Activated CD8-positive, alpha-beta memory T cell treated with anti-CD3 and anti-CD28 coated beads, Interleukin-2, amount 50 U/mL, for 48 hours (primary cell): ENCODE measurements at places on chromosomes 1 and 21.

- DNase-seq = peak; percentile 88
Observed at GRCh38 chr21:17612565-17613241, at the start of gene BTG3. BTG3 (minus strand) TSS chr21:17612901; CDS start chr21:17609144, 3,757 bp downstream.

- no peak for DNase-seq
Observed at GRCh38 chr1:212421165-212421564, 6.5 kb upstream of the PACC1 start.

DNA sequence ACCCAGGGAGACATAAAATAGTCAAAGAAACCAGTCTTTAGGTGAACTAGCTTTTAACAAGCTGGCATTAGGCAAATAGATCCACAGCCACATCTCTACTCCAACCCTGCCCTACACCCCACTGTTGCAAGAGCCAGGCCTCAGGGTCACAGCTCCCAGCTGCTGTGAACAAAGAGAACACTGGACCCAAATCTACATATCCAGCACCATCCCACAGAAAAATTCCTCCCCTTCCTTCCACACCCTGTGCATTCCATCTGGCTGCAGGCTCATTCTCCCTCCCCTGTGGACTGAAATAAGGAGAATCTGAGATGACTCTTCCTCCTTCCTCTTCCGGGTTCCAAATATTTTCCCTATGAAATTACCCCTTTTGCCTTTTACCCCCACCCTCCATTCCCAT is 23.2 kb downstream of the DLGAP3 start:
- DNase-seq = no peak

DNA sequence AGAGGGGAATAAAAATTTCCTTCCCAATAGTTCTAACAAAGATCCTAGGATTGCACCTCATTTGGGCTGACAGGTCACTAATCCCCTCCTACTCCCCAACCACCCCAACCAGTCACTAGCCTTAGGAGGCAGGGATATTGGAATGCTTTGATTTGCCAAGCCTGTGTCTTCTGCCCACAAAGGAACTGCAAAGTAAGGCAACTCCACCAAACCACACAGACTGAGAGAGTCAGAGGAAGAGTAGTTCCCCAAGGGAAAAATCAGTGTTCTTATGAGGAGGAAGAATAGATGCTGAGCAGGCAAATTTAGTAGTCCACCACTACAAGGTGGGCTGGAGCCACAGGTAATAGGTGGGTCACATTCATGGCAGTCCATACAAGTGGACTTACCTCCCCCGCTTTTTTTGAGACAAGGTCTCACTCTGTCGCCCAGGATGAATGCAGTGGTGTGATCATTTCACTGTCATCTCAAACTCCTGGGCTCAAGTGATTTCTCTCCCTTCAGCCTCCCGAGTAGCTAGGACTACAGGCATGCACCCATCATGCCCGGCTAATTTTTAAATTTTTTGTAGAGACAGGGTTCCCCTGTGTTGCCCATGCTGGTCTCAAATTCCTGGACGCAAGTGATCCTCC is 3.7 kb upstream of the TMEM39B start:
- DNase-seq = no peak

DNA sequence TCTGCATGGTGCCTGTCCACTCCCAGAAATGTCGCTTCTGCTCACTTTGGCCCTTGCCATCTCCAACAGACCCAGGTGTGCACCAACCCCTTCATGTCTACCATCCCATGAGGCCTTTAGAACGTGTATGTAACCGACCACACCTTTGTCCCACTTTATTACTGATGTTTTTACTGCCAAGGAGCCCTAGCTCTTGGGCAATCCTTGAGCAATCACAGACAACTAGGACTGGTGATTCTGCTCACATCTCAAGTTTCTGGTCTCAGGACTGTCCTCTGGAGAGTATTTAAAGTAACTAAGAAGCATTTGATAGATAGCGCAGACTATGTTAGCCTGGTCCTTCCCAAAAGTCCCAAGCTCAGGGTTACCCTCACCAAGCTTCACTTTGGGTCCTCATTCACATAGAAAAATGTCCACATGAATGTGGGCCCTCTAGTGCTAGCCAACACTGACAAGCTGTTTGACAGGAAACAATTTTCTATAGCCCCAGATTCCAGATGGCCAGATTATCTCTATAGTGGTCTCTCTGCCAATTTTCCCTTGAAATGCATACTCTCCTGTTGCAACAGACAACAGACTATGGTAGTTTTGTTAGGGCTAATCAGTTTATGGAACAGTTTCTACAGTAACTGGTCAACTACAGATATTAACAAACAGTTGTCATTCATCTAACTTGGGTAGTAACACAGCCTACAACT is 6.9 kb upstream of the TMEM81 start:
- no peak for DNase-seq

DNA sequence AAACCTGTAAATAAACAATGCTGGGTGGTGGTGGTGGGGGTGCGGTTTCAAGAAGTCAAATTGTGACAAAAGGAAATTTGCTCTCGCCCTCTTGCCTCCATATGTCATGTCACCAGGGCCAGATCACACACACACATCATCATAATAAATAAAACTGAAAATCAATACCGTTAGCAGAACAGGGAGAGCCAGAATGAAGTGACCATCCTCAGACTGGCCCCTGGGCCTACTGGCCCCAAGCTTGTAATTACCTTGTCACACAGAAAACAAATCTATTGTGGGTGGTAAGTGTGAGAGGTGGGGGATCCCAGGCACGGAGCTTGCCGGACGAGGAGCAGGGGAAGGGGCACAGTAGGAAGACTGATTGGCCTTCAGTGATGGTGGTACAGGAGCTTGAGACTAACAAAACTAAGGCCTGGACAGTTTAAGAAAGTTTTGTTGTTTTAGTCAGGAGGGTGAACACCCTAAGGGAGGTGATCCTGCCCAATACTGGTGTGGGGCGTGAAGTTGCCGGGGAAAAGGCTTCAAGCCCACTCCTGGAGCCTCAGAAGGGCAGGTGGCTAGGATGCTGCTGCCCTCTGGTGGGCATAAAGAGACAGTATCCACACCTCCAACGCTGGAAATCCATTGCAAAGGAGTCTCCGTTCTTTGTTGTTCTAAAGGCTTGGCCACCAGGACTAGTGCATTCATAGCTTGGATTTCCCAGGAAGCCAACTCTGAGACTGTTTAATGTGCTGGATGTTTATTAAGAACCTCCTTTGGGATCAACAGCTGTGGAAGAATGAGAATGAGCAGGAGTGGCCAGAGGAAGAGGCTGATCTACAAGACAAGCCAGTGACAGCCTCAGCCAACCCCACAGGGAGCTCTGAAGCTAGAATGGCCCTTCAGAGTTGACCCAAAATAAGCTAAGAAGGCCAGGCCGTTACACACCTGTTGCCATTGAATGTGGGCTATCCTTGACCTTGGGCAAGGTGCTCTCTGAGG is 8.1 kb upstream of the C1orf216 start:
- peak; percentile 60 for DNase-seq

DNA sequence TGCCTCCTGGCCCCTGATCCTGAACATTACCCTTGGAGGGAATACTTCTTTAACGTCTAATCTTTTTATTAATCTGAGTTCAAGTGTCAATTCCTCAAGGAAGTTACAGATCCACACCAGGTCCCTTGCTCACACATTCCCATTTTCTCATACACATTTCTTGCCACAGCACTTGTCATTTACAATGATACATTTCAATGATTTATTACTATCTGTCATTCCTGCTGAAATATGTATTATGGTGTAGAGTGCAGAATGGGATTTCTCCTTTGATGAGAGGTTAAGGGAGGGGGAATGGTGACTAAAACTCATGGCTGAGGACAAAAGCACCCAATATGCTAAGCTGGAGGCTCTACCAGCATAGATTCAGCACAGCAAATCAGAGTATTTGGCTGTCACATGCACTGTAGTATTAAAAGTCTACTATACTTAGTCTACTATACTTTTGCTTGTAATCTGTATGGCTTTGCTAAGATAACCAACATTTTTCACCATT is 982.5 kb downstream of the TTLL7 start:
- DNase-seq = no peak

GRCh38 chr1:230186003-230186863 is 119.2 kb downstream of the GALNT2 start:
- no peak for DNase-seq

- no peak for DNase-seq
Observed at GRCh38 chr1:20379075-20379474, 88.4 kb downstream of the VWA5B1 start.

DNA sequence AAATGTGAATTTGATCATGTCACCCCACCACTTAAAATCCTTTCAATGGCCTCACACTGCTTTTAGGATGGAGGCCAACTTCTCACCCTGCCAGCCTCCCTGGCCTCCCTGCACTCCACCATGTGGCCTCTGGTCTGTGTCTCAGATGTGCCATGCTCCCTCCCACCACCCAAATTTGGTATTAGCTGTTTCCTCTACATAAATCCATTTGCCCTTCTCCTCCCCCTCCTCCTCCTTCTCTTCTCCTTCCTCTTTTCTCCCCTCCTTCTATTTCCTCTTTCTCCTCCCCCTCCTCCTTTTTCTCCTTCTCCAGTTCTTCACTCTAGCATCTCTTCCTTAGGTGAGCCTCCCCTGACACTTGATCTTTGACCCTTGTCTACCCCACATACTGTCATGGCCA is 16.7 kb upstream of the GUCA2B start:
- DNase-seq = no peak

GRCh38 chr21:38621132-38621531 is 122.9 kb upstream of the ERG start:
- DNase-seq = no peak

- no peak for DNase-seq
Observed at GRCh38 chr1:3774276-3774945, 1.9 kb downstream of the SMIM1 start.

DNA sequence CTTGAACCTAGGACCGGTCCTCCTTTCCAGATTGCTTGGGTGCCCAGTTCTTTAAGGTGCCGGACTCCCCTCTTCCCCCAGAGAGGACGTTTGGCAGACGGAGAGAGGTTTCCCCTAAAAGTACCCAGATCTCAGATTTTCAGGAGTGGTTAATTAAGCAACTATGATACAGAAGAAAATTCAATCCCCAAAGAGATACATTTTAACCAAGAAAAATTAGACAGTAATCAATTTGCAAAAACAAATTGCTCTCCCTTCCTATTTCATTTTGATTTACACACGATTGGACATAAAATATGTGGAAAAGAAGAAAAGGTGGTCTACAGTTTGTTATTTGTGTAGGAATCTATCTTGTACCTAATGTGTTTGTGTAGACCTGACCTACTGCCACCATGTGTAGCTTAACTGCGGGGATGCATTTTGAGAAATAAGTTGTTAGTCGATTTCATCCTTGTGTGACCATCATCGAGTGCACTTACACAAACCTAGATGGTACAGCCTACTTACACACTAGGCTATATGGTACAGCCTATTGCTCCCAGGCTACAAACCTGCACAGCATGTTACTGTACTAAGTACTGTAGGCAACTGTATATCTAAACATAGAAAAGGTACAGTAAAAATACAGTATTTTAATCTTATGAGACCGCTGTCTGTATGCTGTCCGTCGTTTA is 755 bp downstream of the RPAP2 start:
- DNase-seq = no peak

GRCh38 chr1:186413319-186413718 is 37.7 kb downstream of the ODR4 start:
- no peak for DNase-seq

DNA sequence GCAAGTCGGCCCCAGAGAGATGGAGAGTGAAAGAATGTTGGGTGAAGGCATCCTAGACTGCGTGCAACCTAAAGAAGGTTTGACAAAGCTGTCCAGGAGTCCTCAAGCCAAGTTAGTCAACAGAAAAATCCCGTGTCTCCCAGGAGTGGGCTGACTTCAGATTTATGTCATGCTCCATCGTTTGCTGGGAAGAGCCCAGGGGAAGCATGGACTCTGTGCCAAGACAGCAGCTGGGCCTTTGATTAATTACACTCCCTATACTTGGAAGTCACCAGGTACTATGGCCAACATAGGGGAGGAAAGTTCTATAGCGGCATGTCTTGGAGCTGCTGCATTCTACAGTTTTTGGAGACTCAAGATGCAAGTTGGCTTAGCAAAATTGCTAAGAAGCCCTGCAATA is 247.4 kb downstream of the KAZN start:
- no peak for DNase-seq

GRCh38 chr1:230270185-230270558 is 156.0 kb downstream of the PGBD5 start:
- DNase-seq = no peak

GRCh38 chr1:74773582-74773981 is 40.6 kb downstream of the TYW3 start:
- no peak for DNase-seq

- DNase-seq = peak; percentile 58
Observed at GRCh38 chr1:172449585-172450523, 6.0 kb upstream of the PIGC start.

DNA sequence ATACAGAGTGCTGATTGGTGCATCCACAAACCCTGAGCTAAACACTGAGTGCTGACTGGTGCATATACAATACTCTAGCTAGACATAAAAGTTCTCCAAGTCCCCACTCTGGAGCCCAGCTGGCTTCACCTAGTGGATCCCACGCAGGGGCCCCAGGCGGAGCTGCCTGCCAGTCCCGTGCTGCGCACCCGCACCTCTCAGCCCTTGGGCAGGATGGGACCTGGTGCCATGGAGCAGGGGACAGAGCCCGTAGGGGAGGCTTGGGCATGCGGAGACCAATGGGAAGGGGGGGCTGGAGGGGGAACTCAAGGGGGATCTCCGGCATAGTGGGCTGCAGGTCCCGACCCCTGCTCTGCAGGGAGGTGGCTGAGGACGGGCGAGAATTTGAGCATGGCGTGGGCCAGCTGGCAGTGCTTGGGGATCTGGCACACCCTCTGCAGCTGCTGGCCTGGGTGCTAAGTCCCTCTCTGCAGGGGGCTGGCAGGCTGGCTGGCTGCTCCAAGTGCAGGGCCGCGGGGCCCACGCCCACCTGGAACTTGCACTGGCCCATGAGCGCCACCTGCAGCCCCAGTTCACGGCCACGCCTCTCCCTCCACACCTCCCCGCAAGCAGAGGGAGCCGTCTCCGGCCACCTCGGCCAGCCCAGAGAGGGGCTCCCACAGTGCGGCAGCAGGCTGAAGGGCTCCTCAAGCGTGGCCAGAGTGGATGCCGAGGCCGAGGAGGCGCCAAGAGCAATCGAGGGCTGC is 104.9 kb downstream of the NTMT2 start:
- no peak for DNase-seq

DNA sequence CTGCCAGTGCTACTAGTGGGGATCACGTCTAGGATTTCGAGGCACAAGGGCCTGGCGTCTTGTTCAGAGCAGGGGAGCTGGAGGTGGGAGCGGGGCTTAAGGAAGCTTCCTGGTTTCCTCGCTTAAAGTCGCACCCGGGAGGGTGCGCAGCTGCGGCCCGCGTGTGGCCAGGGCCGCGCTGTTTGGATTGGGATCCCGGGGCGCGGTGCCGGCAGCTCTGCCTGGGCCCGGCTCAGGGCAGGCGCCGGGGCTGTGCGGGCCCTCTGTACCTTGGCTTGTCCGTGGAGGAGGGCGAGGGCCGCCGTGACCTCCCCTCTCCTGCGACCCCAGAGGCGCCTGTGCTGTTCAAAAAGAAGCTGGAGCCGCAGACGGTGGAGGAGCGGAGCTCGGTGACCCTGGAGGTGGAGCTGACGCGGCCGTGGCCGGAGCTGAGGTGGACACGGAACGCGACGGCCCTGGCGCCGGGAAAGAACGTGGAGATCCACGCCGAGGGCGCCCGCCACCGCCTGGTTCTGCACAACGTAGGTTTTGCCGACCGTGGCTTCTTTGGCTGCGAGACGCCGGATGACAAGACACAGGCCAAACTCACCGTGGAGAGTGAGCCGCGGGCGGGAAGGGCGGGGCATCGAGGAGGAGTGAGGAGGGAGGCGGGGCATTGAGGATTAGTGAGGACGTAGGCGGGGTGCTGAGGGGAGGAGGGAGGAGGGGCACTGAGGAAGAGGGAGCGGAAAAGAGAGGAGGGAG is 67.8 kb downstream of the OBSCN start:
- peak; percentile 89 for DNase-seq

GRCh38 chr1:176374967-176375569 is 87.9 kb upstream of the PAPPA2 start:
- DNase-seq = peak; percentile 83

- DNase-seq = no peak
Observed at GRCh38 chr1:184418652-184419349, 32.0 kb downstream of the C1orf21 start.
